Stimulated activated naive CD8-positive, alpha-beta T cell treated with anti-CD3 and anti-CD28 coated beads, Interleukin-15, Interleukin-2, amounts not matched to agents 100 U/mL and 50 U/mL, for 24 hours (primary cell): ENCODE measurements at places on chromosomes 11 and 22.

DNA sequence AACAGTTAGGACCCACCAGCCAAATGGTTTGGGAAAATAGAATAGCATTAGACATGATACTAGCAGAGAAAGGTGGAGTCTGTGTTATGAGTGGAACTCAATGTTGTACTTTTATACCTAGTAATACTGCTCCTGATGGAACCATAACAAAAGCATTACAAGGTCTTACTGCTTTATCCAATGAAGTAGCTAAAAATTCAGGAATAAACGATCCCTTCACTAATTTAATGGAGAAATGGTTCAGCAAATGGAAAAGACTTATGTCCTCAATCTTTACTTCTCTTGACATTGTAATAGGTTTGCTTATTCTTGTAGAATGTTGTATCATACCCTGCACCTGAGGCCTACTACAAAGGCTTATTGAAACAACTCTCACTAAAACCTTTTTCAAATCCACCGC, 50.2 kb downstream of the ZNF280B start:
- DNase-seq, result no peak

DNA sequence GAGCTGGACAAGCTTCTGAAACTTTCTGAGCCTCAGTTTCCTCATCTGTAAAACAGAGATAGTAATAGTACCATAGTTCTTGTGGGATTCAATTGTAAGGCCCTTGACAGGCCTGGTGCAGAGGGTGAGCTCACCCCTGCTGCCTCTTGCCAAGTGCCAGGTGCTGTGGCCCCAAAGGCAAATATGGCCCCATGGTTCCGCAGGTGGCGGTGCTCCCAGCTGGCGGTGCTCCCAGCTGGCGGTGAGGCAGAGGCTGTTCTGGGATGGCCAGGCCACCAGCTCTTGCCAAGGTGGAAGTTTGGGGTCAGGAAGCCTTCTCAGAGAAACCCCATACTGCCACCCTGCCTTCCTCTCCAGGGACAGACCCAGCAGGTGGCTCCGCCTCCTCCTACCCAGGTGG, 8.8 kb downstream of the NPTXR start:
- no peak for DNase-seq

- DNase-seq, result peak; percentile 54
Observed at GRCh38 chr11:75536786-75537641, 11.3 kb upstream of the GDPD5 start.

- no peak for DNase-seq
Observed at GRCh38 chr11:71201936-71202597, 50.3 kb downstream of the SHANK2 start.

GRCh38 chr22:22461583-22461982, 47.0 kb downstream of the ZNF280B start:
- no peak for DNase-seq

DNA sequence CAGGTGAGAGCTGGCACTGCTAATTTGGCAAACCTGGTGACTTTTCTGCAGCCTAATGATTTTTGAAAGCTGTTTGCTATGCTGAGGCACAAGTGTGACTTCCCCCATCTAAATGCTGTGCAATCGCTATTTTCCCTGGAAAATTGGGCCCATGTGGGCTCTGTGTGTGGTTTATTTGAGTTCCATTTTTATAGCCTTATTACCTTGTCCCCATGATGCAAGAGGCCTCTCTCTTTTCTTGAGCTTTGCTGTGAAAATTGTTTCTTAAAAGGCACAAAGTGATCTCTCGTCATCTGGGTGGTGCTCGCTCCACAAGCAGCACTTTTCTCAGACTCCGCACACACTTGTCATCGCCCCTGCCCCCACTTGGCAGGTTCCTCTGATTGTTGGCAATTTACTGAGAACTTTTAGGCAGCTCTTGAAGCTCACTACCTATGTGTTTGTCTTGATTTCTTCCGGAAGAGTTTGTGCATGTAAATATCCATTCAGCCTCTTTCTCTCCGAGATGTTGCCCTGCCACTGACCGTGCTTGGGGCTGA, 24.9 kb downstream of the BMAL1 start:
- DNase-seq, result no peak

- DNase-seq, result peak; percentile 70
Observed at GRCh38 chr22:23180301-23180892, at the start of gene BCR. BCR (plus strand) TSS chr22:23180509; CDS start chr22:23180961, 452 bp downstream.

DNA sequence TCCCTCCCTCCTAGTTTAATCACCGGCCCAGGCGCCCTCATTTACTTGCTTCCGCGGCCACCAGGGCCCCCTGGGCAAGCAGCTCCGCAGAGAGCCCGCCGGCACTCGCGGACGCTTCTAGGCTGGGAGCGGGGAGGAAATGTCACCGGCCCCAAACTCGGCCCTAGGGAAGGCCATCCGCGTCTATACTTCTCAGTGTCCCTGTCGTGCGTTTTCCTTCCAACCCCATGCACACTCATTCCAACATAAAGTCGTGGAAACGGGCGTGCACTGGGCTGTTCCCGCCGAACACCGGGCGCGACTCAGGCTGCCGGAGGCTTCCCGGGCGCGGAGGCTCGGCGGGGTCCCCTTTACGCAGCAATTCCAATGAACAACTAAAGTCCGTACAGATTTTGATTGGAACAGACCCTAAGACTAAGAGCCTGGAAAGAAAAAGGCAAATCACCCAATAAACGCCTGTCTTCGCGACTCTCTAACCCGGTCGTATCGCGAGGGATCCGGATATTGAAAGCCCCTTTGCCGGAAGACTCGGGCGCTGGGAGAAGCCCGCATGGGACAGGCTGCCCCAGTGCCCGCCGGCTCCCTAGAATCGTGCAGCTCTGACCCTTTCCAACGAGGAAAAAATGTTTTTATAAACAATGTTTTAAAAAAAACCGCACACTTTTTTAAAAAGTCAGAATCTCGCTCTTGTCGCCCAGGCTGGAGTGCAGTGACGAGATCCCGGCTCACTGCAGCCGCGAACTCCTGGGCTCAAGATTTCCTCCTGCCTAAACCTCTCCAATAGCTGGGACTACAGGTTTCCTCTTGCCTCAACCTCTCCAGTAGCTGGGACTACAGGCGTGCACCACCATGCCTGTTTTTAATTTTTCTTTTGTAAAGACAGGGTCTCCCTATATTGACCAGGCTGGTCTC, 1.3 kb upstream of the BARX2 start:
- DNase-seq, result peak; percentile 13

DNA sequence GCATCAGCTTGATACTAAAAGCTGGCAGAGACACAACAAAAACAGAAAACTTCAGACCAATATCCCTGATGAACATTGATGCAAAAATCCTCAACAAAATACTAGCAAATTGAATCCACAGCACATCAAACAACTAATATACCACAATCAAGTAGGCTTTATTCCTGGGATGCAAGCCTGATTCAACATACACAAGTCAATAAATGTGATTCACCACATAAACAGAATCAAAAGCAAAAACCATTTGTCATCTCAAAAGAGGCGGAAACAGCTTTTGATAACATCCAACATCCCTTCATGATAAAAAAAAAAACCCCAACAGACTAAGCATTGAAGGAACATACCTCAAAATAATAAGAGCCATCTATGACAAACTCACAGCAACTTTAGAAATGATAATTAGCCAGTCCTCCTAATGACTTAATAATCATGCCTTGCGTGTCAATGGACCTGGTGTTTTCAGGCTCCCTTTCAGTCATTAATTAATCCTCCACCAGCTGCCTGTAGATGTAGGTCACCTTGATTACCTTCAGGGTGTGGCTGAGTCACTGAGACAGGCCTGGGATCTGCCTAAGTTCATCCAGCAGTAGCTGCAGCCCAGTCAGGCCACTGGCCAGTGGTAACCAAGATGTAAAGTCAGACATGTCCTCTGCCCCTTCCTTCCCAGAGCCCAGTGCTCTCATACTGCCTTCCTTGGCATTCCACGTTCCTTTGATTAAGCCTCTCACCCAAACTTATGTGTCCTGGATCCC, 109.8 kb downstream of the EHF start:
- DNase-seq, result no peak
